Stimulated activated CD4-positive, alpha-beta T cell treated with anti-CD3 and anti-CD28 coated beads, Interleukin-1b, Interleukin-23, amount 100 ng/mL, for 1 hour (primary cell): ENCODE measurements at places on chromosomes 16 and 17.

- DNase-seq = no peak
Measured at GRCh38 chr16:11535494-11535893, 51.2 kb downstream of the LITAF start.

GRCh38 chr16:81292936-81293335 is 21.8 kb upstream of the GAN start:
- DNase-seq = no peak

DNA sequence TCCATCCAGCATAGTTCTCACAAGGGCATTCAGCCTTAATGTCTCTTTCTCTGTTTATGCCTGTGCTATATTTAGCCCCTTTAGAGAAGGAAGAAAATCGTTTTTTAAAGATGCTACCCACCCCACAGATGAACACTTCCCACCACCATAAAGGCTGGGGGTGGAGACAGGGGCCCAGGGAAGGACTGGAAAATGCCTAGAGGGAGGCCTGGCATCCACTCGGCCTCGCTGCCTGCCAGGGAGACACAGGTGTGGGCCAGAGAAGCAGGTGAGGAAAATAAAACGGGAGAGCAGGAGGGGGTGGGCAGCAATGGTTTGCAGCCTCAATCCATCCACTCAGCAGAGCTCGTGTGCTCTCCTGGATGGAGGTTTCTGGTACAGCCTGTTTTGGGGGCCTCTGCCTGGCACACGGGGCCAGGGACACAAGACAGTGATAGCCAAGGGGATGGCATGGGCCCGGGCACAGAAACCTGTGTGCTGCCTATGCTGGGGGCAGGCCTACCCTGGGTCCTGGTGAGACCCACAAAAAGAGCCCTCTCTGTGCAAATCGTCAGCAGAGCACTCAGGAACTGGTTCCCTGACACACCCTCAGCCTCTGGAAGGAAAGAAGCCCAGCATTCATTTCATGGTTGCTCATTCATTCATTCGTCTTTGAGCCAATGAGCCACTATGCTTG is 121.4 kb downstream of the C16orf78 start:
- DNase-seq = no peak

DNA sequence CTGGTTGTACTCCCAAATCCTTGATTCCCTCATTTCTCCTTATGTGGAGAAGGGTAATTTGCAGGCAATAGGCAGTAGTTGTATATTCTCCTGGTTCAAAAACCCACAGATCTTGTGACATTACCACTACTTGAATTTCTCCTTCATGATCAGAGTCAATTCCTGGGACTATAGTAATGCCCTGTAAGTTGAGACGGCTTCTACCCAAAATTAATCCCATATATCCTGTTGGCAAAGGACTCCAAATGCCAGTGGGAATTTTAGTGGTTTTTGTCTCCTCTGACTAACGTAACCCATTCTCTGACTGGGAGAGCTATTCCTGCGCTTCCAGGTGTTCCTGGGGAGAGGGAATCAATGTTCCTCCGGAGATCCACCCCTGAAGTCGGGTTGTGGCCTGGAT is 11.6 kb upstream of the ZNF689 start:
- no peak for DNase-seq

DNA sequence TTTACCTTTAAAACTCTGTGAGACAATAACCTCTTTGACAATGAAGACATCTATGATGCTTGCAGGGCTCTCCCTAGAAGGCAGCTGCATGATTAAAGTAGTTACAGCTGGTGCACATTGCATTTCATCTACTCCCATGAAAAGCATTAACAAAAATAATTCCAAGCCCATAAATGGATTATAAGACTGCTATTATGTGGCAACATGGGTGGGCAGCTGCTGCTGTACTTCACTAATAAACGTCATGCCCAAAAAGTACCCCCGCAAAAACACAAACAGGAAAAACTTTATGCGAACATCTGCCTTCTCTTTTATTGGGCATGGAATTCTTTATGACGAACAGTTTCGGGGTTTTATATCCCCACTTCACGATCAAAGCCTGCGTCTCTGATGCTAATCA is 224.9 kb downstream of the CA10 start:
- DNase-seq = no peak

DNA sequence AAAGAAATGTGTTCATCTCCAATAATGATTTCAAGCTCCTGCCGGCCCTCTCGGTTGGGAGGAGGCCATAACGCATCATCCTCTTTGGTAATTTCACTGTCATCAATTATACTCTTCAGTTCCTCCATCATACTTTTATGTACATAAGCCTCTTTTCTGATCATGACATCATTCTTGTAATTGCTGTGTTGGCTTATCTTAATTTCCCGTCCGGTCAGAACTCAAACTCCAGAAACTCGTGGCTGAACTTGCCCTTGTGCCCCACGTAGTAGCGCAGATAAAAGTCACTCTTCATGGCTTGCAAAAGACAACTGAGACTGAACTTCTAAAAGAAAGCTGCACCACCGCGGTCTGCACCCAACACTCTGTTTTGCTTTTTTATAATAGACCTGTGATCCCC is 13.6 kb downstream of the TMEM220 start:
- no peak for DNase-seq
